Cardiac fibroblast (primary cell): ENCODE measurements at places on chromosomes 4 and X.

DNA sequence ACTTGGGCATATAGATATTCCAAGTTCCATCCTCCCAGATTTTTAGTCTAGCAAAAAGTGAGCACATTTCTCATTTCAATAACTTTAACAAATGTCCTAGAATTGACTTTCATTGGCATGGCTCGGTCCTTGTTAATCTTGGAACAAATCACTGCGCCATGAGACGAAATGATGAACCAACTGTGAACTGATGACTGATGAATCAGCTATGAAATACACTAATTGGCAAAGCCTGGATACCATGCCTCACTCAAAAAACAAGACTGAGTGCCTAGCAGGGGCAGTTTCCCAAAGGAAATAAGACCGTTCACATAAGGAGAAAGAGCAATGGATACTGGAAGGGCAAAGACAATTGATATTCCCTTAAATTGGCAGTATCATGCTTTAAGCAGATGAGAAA is 248.6 kb upstream of the VEGFC start:
- DNase-seq: no peak

DNA sequence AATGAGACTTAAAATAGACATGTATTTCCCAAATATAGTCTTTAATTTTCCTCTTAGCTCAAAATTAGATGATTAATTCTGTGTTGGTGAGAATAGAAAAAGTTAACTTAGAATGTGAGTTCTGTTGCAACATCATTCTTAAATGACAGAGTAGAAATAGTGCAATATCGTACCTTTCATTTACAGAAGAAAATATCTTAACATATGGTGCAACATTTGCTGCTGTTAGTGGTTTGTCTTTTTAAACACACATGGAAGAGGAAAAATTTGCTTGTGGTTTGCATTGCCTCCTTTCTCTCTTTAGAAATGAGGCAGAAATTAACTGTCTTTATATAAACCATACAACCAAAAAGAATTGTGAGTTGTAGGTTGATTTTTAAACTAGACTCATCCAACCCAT is 39.3 kb upstream of the FHDC1 start:
- peak; percentile 15 for DNase-seq

GRCh38 chr4:183544109-183544508 is 39.3 kb downstream of the ING2 start:
- DNase-seq: peak; percentile 28

GRCh38 chrX:155819966-155820491 is 61.1 kb upstream of the VAMP7 start:
- DNase-seq: peak; percentile 88

DNA sequence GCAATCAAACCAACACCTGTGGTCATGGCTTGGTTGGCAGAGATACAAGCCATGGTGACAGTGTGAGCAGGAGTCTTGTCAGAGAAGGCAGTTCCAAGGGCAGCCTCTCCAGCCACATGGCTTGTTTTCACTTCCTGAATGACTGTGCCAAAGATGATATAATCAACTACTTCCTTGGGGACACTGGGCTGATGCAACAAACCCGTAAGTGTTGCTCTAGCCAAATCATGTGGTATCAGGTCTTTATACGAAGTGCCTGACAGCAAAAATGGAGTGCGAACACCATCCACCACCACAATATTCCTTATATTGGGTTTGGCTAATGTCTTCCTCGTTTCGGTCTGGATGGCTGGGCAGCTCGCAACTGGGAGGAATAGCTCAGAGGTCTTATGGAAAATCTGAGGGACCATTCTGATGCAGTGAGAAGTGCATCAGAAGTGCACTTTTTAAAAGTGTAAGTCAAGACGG is 922.0 kb downstream of the NLGN4X start:
- no peak for DNase-seq
